Stimulated activated CD4-positive, alpha-beta T cell treated with anti-CD3 and anti-CD28 coated beads, Interleukin-1b, Interleukin-23, amount 100 ng/mL, for 4 hours (primary cell): ENCODE measurements at places on chromosomes 2 and 18.

- DNase-seq, result no peak
Measured at GRCh38 chr2:132729522-132729921, 59.5 kb upstream of the LYPD1 start.

DNA sequence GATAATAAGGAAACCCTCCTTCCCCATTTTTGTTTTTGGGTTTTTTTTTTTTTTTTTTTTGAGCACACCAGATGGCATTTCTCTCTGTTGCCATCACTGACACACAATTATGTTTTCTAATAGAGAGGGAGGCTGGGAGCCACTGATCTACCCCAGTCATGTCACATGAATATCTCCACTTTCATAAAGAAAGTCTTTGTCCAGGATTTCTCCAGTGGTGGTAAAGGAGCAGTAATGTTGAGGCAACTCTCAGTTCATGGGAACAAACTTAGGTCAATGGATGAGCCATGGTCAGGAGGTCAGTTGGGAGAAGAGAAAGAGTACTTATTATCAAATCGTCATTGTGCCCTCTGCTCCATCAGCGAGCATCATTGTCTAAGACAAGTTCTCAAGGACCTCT lies 603.7 kb downstream of the ARHGAP15 start:
- DNase-seq, result no peak

DNA sequence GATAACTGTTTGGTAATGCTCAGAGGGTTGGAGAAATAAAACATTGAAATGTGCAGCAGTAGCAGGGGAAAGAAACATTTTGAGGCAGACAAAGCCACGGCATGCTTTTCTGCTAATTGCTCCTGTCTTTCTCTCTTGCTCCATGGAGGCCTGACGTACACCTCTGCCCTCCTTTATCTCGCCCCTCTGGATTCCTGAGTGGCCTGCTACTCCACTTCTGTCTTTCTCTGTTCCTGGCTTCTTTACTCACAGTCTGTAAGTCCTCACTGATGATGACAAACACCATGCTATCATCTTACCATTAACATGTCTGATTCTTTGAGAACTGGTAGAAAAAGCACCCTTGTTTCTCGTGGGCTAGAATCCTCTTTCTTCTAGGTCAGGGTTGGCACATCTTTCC lies 392.9 kb downstream of the MEIS1 start:
- no peak for DNase-seq

GRCh38 chr18:33656889-33657448 lies 79.0 kb downstream of the ASXL3 start:
- no peak for DNase-seq

DNA sequence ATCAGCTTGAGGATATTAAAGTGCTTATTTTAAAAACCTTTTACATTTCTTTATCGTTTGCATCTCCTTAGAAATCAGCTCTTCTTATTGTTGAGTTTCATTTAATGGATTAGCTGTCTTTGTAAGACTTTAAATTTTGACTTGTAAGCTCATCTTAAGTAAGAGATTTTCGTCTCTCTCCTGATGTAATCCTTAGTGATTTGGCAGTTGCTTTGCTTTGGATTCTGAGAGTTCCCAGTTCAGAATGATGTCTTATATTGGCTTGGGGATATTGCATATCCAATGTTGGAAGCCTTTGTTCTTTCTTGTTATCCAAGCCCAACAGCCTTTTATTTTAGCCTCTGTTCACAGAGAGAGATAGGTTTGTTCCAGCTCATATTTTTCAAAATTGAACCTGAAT lies 212.1 kb downstream of the ARL6IP6 start:
- DNase-seq, result no peak

- DNase-seq, result no peak
Measured at GRCh38 chr2:74004212-74005182, 19.8 kb downstream of the TET3 start.

- no peak for DNase-seq
Measured at GRCh38 chr18:65439188-65439587, 311.6 kb upstream of the CDH7 start.

DNA sequence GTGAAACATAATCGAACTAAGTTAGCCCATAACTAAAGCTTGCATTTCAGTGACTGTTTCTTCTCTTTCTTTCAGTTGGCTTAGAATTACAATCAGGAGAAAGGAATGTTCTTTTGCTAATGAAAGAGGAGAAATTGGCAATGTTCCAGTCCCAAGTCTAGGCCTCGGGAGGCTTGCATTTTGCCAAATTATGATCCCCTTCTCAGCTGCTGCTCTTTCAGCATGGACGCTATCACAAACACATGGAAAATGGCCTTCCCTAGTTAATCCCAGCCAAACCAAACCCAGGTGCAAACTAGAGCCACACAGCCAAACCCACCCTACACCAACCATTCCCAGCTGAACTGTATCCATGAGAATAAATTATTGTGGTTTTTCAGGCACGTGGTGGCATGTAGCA lies 605.2 kb upstream of the LRRTM4 start:
- no peak for DNase-seq

DNA sequence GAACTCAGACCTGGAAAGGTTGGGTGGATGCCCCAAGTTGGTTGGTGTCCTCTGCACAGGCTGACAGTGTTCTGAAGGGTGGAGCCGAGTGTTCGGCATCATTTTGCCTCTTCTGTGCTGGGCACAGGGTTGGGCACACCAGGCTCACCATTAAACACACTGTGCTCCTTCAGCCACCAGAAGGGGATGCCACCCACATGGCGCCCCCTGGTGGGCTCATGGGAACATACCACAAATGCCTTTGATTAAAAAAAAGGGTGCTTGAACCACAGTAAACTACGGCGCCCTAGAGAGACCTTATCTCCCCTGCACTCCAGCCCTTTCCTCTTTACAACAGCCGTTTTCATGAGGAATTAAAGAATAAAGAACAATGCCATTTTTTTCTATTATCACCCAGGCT lies 89.4 kb downstream of the CELF4 start:
- DNase-seq, result no peak

GRCh38 chr2:205686056-205686782 lies 3.9 kb downstream of the NRP2 start:
- DNase-seq, result no peak

DNA sequence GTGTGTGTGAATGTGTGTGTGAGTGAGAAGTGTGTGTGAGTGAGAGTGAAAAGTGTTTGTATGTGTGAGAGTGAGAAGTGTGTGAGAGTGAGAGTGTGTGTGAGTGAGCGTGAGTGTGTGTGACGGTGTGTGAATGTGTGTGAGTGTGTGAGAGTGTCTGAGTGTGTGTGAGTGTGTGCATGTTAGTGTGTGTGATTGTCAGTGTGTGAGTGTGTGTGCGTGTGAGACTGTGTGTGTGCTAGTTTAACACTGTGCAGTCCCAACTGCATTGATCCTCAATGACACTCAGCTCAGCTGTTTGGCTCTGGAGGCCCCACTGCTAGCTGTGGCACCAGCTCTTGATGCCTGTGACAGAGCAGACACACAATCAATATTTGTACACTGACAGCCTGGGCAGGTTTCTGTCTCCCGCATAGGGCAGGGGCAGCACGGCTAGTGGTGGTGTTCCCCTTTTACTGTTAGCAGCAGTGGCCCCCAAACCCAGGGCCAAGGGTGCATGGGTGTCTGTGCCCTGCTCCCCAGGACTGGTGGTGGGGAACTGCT lies 135.0 kb downstream of the INHBB start:
- no peak for DNase-seq

DNA sequence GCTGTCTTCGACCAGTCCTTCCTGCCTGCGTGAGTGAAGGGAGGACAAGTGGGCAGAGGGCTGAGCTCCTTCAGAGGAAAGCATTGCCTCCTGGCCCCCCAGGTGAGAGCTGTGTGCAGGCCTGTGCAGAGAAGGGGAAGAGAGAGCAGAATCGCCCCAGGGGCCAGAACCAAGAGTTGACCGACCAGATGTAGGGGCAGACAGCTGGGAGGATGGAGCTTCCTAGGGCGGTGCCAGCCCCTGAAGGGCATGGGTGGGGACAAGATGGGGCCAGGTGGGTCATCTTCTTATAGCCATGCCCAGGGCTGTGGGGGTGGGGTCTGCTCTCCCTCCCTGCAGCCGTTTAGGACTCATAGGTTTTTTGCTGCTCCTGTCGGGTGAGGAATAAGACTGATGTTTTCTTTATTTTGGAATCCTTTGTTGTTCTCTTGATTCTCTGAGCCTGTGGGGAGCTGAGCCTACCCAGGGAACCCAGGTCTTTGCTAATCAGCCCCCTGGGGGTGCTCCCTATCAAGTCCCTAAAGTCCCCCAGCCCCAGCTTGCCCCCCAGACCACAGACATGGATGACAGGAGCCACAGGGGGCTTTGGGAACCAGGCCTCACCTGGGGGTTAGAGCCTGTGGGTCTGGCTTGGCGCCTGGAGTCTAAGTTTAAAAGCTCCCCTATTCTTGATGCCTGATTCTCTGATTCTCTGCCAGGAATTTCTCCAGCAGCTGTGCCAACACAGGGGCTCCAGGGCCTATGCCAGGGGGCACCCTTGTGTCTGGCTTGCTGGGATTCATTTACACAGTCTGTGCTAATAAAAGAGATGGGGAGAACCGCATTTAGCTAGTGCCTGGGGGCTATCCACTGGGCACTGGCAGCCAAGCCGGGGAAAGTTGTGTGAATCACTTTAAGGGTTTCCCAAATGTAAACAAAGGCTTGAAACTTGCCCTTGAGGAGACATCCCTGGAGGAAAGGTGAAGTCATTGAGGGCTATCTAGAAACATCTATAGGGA lies 9.3 kb upstream of the EFHD1 start:
- DNase-seq, result no peak

GRCh38 chr2:197239434-197239833 lies 71.1 kb downstream of the ANKRD44 start:
- no peak for DNase-seq

- no peak for DNase-seq
Measured at GRCh38 chr2:11494310-11494709, 28.3 kb upstream of the E2F6 start.

GRCh38 chr2:101679037-101679726 lies 18.3 kb upstream of the MAP4K4 start:
- no peak for DNase-seq

GRCh38 chr2:8644605-8645175 lies 37.2 kb upstream of the ID2 start:
- DNase-seq, result no peak

DNA sequence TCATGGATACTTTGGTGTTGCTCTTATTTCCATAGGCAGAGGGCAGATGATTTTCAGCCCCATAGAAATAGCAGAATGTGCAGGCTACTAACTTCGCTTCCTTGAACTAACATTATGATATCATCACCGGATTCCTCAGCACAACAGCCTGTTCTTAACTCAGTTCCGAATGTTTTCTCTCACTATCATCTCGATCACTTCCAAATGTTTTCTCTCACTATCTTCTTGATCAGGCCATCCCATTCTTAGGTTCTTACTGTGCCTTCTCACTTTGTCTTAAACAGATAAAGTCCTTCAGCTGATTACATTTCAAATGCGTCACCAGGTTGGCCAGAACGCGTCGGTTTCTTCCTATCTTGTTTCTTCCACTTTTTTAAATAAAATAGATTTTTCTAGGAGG lies 11.4 kb upstream of the MBD2 start:
- no peak for DNase-seq
